ENCODE measurements at places on chromosomes 16 and 17.

DNA sequence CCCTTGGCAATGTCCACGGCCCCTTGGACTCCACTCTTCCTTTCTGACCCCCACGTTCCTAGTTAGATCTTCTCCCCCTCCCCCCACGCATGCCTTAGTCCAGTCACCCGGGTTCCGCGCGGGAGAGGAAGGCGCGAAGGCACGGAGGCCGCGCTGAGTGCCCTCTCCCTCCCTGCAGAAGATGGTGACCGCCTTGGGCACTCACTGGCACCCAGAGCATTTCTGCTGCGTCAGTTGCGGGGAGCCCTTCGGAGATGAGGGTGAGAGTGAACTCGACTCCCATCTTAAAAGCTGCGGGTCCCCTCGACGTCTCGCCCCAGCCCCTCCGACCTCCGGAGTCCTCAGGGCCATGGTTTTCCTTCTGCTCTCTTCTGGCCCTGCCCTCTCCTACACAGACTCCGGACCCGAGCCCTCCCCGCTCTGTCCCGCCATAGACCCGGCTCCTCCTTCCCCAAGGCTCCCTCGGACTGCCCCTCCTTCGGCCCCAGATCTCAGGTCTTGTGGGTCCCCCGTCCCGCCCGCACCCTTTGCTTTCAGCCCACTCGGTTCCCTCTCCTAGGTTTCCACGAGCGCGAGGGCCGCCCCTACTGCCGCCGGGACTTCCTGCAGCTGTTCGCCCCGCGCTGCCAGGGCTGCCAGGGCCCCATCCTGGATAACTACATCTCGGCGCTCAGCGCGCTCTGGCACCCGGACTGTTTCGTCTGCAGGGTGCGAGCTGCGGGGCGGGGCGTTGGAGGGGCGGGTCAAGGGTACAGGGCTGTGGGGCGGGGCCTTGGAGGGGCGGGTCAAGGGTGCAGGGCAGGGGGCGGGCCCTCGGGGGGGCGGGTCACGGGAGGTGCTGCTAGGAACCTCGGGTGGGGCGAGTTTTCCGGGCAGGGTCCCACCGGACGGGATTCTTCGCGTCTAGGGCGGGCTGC is 4.6 kb downstream of the TGFB1I1 start:
- no peak for DNase-seq

- no peak for DNase-seq
Measured at GRCh38 chr16:17518441-17518840, 47.7 kb upstream of the XYLT1 start.

DNA sequence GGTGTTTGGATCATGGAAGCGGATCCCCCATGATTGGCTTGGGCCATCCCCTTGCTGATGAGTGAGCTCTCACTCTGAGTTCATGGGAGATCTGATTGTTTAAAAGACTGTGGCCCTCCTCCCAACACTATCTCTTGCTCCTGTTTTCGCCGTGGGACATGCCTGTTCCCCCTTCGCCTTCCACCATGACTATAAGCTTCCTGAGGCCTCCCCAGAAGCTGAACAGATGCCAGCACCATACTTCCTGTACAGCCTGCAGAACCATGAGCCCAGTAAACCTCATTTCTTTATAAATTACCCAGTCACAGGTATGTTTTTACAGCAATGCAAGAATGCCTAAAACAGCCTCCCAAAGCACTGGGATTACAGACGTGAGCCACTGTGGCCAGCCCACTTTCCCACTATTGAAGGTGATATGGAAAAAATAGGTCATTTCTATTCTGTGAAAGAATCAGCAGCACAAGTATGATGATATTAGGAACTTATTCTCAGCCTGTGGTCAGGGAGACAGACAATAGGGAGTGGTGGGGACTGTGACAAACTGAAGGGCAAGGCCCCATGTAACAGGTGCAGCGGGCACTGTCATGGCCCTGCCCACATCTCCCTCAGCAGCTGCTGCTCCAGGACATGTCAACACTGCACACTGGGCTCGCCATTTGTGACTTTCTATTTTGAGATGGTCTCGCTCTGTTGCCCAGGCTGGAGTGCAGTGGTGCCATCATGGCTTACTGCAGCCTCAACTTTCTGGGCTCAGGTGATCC is 33.7 kb upstream of the LITAF start:
- no peak for DNase-seq

- DNase-seq = no peak
Measured at GRCh38 chr17:47810901-47811635, 10.5 kb downstream of the OSBPL7 start.

DNA sequence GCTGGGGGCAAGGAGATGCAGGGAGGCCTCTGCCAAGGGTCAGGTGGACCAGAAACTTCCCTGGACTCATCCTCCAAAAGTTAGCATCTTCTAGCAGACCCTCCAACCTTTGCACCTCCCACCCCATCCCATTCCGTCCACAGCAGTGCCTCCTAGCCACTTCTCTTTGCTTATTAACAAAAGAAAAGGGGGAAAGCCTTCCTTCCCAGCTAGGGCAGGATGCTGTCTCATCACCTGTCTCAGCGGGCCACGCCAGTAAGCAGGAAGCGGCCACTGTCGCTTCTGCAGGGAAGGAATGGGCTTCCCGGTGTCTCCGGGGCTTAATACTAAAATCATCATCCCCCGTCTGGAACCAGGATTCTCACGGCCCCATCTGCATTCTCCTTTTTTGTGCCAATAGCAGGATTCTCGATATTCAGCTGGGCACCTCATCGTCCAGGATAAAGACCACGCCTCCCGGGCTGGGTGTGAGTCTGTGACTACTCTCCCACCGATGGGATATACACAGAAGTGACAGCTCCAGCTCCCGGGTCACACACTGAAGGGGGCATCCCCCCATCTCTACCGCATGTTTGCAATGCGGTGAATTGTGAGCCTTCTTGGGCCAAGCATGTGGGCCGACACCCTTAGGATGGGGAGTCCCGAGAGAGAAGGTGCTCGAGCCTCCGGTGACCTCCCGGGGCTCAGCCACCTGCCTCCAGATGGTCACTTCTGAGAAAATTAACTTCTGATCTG is 15.5 kb upstream of the RBFOX3 start:
- no peak for DNase-seq

DNA sequence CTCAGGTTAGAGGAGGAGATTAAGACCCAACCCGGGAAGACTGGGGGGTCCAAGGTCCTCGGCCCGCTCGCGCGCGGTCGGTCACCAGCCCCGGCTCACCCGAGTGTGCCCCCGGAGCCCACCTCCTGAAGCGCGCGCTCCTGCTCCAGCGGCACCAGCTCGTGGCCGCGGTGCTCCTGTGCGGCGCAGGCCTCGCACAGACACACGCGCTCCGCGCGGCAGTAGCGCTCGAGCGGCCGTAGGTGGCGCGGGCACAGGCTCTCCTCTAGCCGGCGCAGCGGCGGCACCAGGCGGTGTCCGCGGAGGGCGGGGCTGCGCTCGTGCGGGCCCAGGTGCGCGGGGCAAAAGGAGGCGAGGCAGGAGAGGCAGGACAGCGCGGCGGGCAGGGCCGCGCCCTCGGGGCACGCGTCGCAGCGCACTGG is 618 bp downstream of the TRIM47 start:
- DNase-seq = no peak

- no peak for DNase-seq
Measured at GRCh38 chr17:42803074-42803883, 4.6 kb downstream of the CNTD1 start.

DNA sequence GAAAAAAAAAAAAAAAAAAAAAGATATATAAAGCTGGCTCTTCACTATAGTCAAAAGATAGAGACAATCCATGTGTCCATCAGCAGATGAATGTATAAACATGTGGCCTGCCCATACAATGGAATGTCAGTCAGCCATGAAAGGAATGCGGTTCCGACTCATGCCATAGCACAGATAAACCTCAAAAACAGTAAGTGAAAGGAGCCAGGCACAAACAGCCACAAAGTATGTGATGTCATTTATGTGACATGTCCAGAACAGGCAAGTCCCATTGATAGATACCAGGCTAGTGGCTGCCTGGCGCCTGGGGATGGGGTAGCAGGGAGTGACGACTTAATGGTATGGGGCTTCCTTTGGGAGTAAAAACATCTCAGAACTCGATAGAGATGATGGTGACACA is 155.7 kb downstream of the CMIP start:
- DNase-seq = no peak

GRCh38 chr17:63419949-63420867 is 25.9 kb downstream of the CYB561 start:
- DNase-seq = no peak

GRCh38 chr16:8426569-8426968 is 163.7 kb downstream of the TMEM114 start:
- DNase-seq = no peak

GRCh38 chr16:11384956-11385586 is 39.8 kb downstream of the RMI2 start:
- no peak for DNase-seq
